Stimulated activated CD8-positive, alpha-beta memory T cell treated with anti-CD3 and anti-CD28 coated beads, Interleukin-2, amount 100 ng/mL, for 48 hours (primary cell): ENCODE measurements at places on chromosomes 13 and 19.

DNA sequence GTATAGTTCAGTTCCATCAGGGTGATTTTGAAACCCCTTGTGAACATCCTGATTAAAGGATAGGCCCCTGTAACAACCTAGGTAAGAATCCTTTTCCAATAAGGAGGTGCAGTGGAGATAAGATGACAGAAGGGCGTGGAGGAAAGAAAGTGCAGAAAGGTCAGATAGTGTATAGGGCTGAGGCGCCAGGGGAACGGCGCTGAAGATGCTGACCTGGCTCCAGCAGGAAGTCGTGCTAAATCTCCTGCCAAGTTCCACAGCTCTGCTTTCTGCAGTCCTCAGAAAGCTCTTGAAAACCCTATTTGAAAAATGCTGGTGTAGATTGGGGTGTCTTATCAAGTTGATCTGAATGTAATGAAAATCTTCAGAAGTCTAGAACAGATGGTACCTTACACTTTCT lies 221.7 kb downstream of the COG6 start:
- DNase-seq: no peak

GRCh38 chr13:78022164-78022877 lies 103.7 kb upstream of the EDNRB start:
- DNase-seq: peak; percentile 11

GRCh38 chr19:19744641-19745040 lies 11.7 kb upstream of the ZNF14 start:
- no peak for DNase-seq

DNA sequence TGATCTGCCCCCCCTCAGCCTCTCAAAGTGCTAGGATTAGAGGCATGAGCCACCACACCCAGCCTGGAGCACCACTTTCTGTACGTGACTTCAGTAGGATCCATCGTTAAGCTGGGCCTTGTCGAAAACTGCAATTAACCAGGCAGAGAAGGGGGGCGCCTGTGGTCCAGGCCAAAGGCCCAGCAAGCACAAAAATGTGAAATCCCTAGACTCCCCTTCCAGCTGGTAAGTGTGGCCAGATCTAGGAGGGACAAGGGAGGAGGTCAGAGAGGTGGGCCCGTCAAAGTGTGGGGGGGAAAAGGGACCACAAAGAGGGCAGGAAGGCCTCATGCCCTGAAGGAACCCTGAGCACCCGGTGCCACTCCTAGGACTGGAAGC lies 13.8 kb downstream of the DDX39A start:
- DNase-seq: no peak

GRCh38 chr13:113820813-113821651 lies 42.8 kb downstream of the GAS6 start:
- DNase-seq: no peak

- no peak for DNase-seq
Measured at GRCh38 chr13:99083981-99084380, 106.1 kb upstream of the DOCK9 start.

- no peak for DNase-seq
Measured at GRCh38 chr19:7265963-7266362, 28.3 kb downstream of the INSR start.

DNA sequence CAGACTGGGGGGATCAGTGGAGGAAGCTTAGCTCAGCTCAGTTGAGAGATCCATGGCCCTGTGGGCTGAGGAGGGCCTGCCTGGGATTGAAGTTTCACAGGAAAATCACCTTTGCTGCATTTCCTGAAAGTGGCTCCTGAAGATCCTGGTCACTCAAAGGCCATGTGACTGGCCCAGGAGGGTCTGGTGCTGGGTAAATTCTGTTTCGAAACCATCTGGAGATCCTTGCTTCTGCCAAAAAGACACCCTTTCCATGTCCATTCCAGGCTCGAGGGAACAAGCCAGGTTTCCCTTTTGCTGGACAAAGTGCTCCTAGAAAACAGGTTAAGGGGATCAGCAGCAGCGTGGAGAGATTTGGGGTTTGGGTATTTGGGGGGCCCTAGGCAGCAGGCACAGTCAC lies 293.3 kb downstream of the ZNF536 start:
- DNase-seq: no peak

DNA sequence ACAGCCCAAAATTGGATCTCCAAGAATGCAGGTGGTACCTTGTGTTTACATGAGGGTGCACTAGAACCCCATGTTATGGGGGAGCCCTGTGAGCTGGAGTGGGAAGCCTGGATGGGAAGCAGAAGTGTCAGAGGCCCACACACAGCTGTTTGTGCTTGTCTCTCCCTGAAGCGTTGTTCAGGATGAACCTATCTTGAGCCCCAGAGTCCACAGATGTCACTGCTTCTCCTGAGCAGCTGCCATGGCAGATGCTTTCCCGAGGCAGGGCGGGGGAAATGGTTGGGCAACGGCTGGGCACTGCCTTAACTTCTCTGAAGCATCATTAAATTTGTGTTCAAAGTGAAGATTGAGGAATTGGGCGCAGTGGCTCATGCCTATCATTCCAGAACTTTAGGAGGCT lies 17.1 kb upstream of the CHST8 start:
- no peak for DNase-seq
